GM12878 (cell line): ENCODE measurements at places on chromosomes 1 and 21.

DNA sequence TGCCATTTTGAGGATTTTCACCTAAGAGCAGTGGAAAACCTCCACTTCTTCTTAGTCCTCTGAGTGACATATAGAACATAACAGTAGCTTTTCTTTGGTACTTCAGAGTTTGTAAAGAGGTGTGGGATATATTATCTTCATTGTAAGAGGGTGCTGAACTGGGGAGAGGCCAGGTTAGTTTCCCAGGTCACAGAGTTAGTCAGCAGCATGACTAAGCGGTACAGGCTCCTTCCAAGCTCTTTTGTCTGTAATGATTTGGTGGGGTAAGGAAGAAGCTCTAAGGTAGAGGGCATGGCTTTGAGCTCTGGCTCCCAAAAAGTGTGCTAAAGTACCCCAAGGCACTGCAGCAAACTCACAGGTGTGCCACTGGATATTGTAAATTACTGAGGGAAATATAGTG, 325.0 kb upstream of the PLXNA2 start:
- DNase-seq = no peak

DNA sequence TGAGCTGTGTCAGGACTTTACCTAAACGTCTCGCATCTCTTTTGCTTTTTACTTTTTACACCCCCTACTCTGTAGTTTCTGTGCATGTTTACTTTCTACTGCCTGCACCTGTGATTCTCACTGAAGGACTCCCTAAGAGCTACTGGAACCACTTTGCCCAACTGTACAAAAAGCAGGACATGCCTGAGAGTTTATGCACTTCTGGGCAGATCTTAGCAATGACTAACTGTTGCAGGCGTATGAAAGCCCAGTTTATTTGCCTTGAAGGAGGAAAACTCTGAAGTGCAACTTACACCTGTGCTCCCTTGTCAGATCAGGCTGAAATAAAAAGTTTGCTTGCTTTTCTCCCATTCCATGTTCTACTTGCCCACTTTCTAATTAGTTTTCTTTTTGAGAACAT, 467.0 kb upstream of the USP24 start:
- no peak for DNase-seq

- no peak for DNase-seq
These were observed 11.3 kb downstream of the C1orf105 start for GRCh38 chr1:172431721-172432192.

DNA sequence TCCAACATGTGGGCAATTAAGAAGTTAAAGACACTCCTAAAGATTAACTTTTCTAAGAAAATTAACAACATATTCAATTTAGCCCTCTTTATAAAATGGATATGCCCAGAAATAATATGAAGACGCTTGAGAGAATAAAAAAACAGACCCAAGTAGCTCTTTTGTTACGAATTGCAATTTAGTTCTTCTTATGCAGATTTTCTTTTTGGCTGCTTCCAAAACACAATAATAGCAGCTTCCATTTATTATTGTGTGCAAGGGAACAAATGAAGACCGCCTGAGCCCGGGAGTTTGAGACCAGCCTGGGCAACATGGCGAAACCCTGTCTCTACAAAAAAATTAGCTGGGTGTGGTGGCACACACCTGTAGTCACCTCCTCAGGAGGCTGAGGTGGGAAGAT, 50.4 kb upstream of the BCL10 start:
- no peak for DNase-seq

DNA sequence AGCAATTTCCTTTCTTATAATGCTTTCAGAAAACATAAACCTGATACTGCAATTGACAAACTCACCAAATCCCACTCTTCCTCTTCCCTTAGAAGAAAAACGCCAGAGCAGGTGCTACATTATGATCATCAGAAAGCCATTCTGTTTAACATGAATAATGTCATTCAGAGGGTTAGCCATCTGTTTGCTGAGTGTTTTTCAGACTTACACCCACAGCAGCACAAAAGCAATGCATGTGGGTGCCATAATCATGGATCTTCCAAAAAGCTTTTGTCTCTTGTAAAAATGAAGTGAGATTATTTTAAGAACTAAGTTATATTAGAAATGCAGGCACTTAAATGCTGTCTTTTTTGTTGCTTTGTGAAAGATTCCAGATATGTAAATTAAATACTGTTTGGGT, 204.6 kb upstream of the TMPRSS15 start:
- DNase-seq = no peak

GRCh38 chr1:55700359-55701130, 485.4 kb upstream of the USP24 start:
- no peak for DNase-seq

DNA sequence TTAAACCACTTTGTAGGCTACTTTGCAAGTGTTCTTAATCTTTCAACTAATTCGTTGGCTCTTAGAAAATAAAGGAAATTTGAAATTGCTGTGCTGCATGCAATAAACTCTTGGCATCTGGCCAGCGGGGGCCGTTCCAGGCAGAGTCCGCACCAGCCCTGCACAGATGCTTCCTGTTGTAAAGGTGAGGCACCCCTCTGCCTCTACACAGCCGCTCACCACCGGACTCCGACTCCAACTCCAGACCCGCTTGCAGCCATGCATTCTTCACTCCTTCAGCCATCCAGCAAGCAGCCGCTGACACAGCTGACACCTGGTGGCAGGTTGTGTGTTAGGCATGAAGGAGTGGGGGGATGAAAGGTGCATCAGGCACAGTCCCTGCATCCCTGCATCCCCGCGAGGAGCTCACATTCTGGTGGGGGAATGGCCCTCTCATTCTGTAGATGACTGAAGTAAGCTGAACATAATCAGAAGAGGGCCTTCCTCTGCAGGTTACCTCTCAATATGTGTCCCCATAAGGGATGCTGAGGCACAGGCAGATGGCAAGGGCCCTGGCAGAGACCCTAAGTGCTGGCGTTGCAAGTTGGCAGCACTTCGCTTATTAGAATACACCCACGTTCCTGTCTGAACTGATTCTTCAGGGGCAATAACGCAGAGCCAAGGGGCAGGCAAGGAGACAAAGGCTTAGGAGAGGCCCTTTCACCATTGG, 56.8 kb downstream of the GLIS1 start:
- DNase-seq = no peak

GRCh38 chr1:184691719-184692324, 62.8 kb downstream of the EDEM3 start:
- DNase-seq = no peak

DNA sequence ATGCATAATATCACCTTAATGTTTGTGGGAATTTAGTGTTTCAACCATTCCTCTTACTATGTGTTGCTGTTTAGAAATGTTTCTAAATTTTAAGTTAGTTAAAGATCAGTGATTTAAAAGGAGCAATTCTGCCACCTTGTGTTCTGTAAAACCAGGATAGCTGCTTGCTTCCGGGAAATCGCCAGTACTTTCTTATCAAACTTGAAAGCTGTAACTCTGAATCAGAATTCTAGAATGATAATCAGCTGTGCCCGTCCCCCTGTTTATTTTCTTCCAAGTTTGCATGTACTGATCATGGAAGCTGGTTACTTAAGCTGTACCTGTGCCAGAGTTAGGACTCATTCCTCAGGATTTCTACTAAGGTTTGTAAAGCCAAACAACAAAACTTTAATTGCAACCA, 656.4 kb downstream of the LTN1 start:
- DNase-seq = no peak

DNA sequence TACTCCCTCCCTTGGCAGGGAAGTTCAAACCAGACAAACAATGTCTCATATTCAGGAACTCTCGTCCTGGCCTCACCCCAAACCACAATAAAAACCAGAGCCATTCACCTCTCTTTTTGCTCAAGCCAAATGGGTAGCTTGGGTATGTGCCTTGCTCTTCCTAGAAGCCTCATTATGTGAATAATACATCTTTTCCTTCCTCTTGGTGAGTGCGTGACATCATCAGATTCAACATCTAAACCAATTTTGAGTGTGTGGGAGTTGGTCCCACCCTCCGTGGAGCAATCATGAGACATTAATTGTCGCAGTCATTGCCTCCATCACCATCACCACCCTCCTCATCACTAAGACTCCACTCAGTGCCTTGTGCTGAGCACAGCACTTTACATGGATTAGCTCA, 482.9 kb downstream of the PTPRU start:
- no peak for DNase-seq

DNA sequence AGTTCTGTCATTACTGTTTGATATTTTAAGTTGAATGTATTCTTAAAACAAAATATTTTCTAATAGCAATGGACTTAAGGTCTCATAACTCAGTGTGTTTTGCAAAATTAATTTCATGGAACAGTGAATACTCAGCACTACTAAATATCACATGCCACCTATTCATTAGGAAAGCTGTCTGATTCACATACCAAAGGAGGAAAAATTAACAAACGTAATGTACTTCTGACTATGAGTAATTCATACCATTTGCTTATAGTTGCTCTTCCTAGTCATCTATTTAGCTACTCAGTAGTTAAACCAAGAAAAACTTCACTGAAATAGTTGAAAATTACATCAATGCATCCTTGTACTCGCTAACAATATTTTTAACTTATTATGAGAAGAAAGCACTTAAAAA, 35.2 kb downstream of the TP53BP2 start:
- no peak for DNase-seq

- DNase-seq = peak; percentile 58
These were observed 2.7 kb upstream of the PTPN22 start for GRCh38 chr1:113874012-113874879.

- DNase-seq = no peak
These were observed 22.3 kb downstream of the EXO1 start for GRCh38 chr1:241870336-241870735.

- no peak for DNase-seq
These were observed 11.3 kb downstream of the GNPAT start for GRCh38 chr1:231252336-231252735.

GRCh38 chr1:94884507-94884906, 42.4 kb downstream of the CNN3 start:
- DNase-seq = no peak

DNA sequence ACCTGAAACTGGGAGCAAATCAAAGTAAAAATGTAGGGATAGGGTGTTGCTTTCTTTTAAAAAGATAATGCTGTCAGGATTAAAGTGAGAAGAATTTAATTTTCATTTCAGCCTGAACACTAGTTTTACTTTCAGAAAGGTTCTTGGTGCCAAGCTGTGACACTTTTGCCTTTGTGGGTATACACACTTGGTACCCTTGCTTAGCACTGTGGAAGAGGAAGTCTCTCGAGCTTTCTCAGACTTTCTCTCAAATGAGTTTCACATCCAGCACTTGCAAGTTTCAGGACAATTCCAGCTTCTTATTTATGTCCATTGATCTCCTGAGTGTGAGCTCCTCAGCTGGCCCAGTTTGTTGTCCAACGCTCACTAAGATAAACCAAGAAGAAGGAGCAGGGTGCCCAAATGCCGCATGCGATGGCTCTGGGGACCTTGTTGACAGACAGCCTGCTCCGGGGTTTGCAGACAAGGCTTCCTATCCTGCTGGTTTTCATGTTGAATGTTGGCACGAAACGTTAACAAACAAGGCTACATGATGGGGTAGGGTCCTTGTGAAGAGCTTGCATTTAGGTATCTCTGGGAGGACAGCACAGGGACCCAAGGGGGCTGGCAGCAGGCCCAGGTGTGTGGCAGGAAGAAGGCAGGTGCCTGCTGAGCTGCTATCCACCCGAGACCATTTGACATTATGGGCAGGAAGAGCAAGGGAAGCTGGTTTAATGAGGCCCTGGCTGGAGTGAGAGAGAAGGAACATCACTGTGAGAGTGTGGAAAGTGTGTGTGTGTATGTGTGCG, 79.7 kb downstream of the POFUT2 start:
- DNase-seq = no peak

GRCh38 chr1:45820788-45821187, 17.4 kb downstream of the MAST2 start:
- no peak for DNase-seq

- DNase-seq = no peak
These were observed 729 bp downstream of the APP start for GRCh38 chr21:26169611-26170470.

DNA sequence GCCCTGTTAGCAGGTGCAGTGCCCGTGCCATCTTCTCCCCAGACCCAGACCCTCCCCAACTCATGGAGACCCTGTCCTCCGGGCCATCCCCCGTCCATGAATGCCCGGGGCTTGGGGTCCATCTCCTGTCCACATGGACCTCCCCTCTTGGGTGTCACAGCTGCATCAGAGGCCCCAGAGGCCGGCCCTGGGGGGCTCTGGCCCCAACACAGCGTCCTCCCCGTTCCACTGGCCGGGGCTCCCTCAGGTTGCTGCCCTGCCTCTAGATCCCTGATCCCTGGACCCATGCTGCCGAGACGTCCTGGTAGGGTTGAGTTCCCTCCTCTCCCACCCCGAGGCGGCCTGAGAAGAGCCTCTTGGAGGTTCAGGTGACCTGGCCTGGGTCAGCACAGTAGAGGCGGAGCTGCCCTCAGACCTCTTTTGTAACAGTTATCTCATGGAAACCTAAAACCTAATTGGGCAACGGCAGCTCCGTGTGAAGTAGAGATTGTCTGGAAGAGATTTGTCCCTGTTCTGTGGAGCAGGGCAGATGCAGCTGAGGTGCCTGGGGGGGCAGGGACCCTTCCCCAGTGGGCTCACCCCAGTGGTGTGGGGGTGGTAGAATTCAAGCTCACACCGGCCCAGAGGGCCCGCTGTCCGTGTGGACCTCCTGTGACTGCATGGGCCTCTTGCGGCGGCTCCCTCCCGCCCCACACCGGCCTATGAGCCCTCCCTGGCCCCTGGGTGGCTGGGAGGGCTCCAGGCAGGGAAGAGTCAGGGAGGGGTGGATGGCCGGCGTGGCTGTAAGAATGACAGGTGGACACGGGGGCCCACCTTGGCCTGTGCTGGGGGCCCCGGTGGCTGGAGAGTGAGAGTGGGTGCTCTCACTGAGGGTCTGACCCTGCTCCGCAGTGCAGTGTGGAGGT, 56.1 kb downstream of the SKI start:
- DNase-seq = no peak

GRCh38 chr1:30515755-30516484, 207.5 kb downstream of the MATN1 start:
- DNase-seq = no peak

GRCh38 chr1:58890609-58891008, 106.8 kb upstream of the JUN start:
- DNase-seq = no peak

GRCh38 chr1:235093696-235094592, 34.7 kb downstream of the TOMM20 start:
- DNase-seq = no peak

DNA sequence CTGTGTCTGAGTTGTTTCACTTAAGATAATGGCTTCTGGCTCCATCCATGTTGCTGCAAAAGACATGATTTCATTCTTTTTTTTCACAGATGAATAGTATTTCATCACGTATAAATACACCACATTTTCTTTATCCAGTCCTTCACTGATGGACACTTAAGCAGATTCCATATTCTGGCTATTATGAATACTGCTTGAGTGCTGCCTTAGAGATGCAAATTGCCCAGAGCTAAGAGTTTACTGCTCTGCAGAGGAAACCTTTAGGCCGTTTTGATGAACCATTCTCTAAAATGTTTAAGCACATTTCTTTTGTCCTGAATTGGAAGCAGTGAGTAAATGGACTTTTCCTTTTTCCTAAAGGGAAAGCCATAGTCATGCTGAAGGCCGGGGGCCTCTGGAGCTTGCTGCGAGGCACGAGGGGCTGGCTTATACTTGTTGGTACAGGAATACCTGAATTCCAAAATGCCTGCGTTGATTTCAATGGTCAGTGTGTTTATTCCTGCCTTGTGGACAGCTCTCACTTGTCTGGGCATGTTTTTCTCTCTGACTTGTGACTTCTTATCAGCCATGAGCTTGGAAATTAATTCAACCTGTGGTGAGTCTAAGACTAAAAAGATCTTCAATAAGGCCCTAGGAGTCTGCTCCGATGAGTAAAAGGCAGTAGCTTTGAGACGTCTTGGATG, 201.0 kb upstream of the MAP1LC3C start:
- no peak for DNase-seq
